Pericardium fibroblast (primary cell): ENCODE measurements at places on chromosomes 5 and 9. TPM values are rescaled to one million over a fixed set of nuclear protein-coding genes. Genes with fewer than 3 reads are reported as not detected.

The CAVIN4 gene
- total RNA-seq = 0.12 and 1.2 TPM in 2 replicates

The IL33 gene
- 18.6 and 60.4 TPM in 2 replicates for total RNA-seq

The FRMD3 gene
- total RNA-seq = 1.4 and 2.2 TPM in 2 replicates

The SLC46A2 gene
- total RNA-seq = not detected in 2 replicates

The PCDHA12 gene
- total RNA-seq = not detected in 2 replicates

The SPATA31D4 gene
- total RNA-seq = not detected in 2 replicates

The ACSL6 gene
- not detected in 2 replicates for total RNA-seq

The CRHBP gene
- not detected in 2 replicates for total RNA-seq

The SETD9 gene
- total RNA-seq = 10.0 and 16.7 TPM in 2 replicates

The ENHO gene
- total RNA-seq = not detected in 2 replicates

The TAF1L gene
- total RNA-seq = not detected in 2 replicates

The GARIN3 gene
- not detected in 2 replicates for total RNA-seq

The PCDHGA6 gene
- total RNA-seq = 3.7 and 4.3 TPM in 2 replicates

The ANGPTL2 gene
- 47.1 and 63.0 TPM in 2 replicates for total RNA-seq

The C9 gene
- not detected in 2 replicates for total RNA-seq

The FOXD4L6 gene
- total RNA-seq = 0.09 TPM in 1 of 2 replicates, not detected in the other

The GLRA1 gene
- not detected in 2 replicates for total RNA-seq
